ENCODE measurements at places on chromosomes 12 and 14. TPM values are rescaled to one million over a fixed set of nuclear protein-coding genes. Genes with fewer than 3 reads are reported as not detected.

DNA sequence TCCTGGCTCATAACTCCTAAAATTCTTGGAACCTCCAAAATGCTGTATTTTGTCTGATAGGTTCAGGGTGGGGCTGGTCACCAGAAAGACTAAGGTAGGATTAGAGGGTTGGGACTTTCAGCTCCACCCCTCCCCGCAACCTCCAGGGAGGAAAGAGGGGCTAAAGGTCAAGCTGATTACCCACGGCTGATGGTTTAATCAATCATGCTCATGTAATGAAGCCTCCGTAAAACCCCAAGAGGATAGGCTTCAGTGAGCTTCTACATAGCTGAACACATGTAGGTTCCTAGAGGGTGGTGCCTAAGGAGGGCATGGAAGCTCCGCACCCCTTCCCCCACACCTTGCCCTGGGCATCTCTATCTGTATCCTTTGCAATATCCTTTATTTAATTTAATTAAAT is 60.0 kb downstream of the DGLUCY start:
- no peak for DNase-seq

GRCh38 chr14:97977651-97978261 is 1180.6 kb downstream of the VRK1 start:
- peak; percentile 13 for DNase-seq

FAM186B gene
- total RNA-seq, result 0.85 TPM

- DNase-seq, result no peak
Observed at GRCh38 chr12:51407604-51408003, 16.4 kb upstream of the GALNT6 start.

- DNase-seq, result no peak
Observed at GRCh38 chr12:92844151-92844763, 84.8 kb downstream of the EEA1 start.

DNA sequence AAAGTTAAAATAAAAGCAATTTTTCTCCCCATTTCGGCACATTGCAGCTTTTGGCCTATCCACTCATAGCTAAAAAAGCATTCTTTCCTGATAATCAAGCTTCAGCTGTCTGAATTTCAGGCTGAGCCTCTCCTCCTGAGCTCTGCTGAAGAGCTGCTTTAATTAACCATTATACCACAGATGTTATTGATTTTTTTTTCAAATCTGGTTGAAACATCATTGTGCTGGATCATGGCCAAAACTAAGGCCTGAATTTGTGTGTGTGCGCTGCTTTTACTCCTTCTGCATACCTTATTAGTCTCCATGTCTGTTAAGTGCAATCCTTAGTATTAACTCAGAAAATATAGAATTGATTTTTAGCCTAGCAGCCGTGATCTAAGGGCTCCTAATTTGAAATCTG is 52.3 kb downstream of the MBIP start:
- no peak for DNase-seq

GRCh38 chr14:33793398-33794110 is 157.3 kb downstream of the EGLN3 start:
- no peak for DNase-seq

GRCh38 chr14:89469210-89470198 is 52.5 kb upstream of the FOXN3 start:
- no peak for DNase-seq

DNA sequence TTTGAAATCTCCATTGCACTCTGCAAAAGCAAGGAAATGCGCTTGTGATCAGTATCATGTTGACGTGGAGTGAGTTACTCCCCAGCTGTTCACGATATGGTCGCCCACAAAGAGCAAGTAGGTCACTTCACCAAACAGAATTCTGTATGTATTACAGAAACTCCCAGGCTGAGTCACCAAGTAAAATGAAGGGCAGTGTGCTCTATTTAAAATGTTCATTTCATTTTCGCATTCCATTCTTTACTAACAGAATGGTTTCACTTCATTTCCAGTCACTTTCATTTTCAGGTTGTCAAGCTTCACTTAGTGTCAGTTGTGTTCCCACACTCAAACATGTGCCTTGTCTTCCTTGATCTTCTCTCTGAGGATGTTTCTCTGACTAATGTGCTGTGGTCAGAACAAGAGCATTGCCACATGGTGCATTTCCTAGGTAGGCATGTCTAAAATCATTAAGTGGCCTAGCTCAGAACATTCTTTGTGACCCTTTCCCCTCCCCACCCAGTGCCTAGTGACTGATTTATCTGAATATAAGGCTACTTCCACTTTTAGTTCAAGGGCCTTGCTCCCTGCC is 391.2 kb downstream of the RAD51B start:
- no peak for DNase-seq

DNA sequence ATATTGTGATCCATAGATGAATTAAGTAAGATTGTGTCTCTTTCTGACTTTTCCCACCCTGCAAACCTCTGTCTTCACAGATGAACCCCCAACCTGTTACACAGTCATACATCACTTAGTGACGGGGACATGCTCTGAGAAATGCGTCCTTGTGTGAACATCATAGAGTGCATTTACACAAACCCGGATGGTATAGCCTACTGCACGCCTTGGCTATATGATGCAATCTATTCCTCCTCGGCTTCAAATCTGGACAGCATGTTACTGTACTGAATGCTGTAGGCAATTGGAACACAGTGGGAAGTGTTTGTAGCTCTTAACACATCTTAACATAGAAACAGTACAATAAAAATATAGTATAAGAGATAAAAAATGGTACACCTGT is 7.4 kb upstream of the TESPA1 start:
- DNase-seq, result no peak

- DNase-seq, result no peak
Observed at GRCh38 chr12:87274594-87275245, 754.5 kb downstream of the C12orf50 start.

GRCh38 chr12:121062391-121063045 is 23.5 kb upstream of the OASL start:
- DNase-seq, result no peak

- no peak for DNase-seq
Observed at GRCh38 chr14:31441273-31442111, 15.8 kb downstream of the DTD2 start.

USP44 gene
- total RNA-seq, result 2.8 TPM

DNA sequence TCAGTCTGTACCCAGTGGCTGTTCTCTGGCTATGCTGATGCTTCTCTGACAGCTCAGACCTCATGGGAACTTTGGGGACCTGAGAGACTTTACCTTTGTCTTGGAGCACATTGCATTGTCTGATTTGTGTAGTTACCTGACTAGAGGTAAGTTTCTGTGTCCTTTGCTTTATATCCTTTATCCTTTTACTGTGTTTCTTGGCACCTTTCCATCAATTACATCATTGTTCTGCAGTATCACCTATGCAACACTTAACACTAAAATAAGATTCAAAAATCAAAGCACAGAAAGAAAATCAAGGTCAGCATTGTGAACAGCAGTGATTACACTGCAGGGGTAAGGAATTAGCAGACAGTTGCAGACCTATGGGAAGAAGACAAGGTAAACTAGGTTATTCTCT is 43.8 kb downstream of the SLC35F4 start:
- no peak for DNase-seq

TOMM20L gene
- total RNA-seq, result not detected

DNA sequence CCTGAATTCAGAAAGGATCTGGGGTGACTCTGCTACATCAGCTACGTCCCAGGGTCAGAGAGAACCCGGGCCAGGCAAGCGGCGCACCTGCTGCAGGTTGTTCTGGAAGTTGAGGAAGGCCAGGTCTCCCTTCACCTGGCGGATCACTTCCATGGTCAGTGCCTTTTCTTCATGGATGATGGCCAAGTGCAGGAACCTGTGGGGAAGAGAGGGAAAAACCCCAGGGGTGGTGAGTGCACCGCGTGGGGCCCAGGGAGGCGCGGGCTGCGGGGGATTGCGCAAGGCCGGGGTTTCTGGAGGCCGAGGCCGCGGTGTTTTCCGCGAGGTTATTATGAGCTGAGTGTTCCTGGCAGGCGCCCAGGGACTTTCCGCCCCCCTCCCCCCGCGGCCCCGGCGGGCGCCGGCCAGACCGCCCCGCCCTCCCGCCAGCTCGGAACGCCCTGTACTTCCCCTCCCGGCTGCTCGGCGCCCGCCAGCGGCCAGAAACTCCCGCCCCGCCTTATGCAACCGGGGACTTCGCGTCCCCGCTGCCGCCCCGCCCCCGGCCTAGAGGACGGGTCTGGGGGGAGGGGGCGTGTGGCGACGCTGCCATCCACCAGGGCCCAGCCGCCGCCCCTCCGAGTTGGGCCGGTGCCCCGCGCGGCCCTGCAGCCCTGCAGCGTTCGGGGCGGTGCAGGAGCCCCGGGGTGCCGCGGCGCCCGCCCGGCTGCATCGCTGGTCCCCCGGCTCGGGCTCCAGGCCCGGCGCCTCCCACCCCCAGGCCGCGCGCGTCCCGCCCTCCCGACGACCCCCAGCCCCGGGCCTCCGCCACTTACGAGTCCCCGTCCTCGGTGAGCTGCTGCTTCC is 723 bp downstream of the NFKBIA start:
- peak; percentile 94 for DNase-seq

ITGB7 gene
- 14.5 TPM for total RNA-seq

DNA sequence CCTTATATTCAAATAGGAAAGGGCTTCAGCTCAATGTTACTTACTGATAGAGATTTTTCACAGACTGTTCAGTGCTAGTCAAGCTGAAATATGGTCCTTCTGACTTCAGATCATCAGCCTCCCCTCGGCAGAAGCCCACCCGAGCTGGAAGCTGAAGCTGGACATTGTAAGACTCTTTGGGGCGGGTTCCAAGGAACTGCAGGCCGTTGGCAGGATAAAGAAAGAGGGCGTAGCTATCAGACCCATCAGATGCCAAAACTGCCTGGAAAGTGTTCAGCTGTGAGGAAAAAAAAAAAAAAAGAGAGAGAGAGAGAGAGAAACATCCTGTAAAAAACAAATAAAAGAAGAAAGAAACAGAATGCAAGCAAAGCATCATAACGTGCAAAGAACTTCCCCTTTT is 8.8 kb downstream of the NID2 start:
- no peak for DNase-seq

NDUFA9 gene
- 96.9 TPM for total RNA-seq

ANKS1B gene
- total RNA-seq, result 5.8 TPM

DNA sequence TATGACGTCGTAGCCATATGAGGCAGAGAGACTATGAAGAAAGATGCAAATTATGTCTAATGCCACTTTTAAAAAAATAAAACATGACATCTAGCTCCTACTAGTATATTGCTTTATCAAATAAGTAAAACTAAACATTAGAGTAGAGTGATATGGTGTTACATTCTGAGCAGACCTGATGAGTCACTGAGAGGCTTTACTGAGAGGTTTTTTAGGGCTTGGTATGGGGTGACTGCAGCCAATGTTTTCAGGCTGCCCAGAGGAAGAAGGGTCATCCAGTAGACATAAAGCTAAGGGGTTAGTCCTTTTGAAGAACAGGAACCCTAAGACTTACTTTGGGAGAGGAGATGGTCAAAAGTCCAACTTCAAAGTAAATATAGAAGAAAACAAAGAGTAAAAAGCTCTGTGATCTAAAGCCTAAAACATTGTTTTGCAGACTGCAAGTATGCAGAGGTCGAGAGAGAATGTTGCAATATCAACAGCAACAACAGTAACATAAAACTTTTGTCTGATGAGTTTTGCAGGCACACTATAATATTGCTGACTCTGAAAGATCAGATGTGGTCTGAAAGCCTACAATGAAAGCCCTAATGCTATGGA is 774.7 kb downstream of the TMTC2 start:
- no peak for DNase-seq

DNA sequence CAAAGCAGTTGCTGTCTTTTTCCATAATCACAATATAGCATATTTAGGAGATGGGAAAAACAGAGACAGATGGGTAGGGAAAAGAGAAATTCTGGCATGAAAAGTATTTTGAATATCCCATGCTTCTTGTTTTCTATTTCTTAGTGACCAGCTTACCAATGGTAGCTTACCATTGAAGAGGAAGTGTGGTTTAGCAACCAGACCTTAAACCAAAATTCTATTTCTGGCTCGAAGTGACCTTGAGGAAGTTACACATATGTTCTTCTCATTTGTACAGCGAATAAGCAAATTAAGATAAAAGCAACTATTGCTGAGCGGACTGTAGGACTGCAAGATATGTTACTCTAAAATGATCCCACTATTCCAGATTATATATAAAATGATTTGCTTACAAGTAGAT is 82.9 kb downstream of the FGD4 start:
- DNase-seq, result no peak

GRCh38 chr14:89117012-89117411 is 292.6 kb downstream of the TTC8 start:
- DNase-seq, result no peak

SLC10A1 gene
- not detected for total RNA-seq

DNA sequence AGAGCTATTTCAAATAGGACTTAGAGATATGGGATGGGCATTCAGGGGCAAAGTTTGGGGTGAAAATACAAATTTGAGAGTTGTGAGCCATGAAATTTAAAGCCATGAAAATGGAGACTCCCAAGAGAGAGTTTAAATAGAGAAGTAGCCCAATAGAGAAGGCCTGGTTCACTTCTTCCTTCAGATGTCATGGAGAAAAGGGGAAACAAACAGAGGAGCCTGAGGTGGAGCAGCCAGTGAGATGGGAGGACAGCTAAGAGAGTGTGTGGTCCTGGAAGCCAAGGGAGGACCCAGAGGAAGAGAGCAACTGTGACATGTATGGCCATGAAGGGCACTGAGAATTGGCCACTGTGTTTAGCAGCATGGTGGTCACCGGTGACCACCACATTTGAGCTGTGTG is 12.3 kb upstream of the DYNLL1 start:
- DNase-seq, result no peak

AQP6 gene
- total RNA-seq, result 12.0 TPM

GRCh38 chr12:27488479-27488878 is 35.5 kb upstream of the PPFIBP1 start:
- no peak for DNase-seq
